ENCODE measurements at places on chromosomes 6 and 20.

DNA sequence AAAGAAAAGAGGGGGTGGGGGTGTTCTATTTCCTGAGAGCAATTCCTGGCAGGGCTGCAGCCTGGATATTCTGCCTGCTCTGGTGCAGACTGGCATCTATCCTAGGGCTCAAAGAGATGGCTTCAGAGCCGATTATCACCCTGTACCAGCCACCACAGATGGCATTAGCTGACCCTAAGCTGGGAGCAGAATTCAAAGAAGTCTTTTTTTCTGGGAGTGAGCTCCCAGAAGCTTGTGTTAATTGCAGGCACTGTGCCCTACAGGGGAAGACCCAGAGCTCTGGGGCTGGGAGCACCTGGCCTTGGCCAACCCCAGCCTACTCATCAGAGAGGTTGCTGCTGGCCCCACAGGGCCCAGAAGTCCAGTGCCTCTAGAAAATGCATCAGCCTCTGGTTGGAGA lies 85.9 kb downstream of the PXDC1 start:
- no peak for DNase-seq

- DNase-seq: peak; percentile 87
Measured at GRCh38 chr6:36678488-36679042, at the start of gene CDKN1A. CDKN1A (plus strand) TSS chr6:36678714; CDS start chr6:36684102, 5,388 bp downstream.

- DNase-seq: no peak
Measured at GRCh38 chr20:51001430-51002265, 21.3 kb downstream of the KCNG1 start.

- DNase-seq: no peak
Measured at GRCh38 chr6:140041056-140041455, 666.6 kb upstream of the CITED2 start.

DNA sequence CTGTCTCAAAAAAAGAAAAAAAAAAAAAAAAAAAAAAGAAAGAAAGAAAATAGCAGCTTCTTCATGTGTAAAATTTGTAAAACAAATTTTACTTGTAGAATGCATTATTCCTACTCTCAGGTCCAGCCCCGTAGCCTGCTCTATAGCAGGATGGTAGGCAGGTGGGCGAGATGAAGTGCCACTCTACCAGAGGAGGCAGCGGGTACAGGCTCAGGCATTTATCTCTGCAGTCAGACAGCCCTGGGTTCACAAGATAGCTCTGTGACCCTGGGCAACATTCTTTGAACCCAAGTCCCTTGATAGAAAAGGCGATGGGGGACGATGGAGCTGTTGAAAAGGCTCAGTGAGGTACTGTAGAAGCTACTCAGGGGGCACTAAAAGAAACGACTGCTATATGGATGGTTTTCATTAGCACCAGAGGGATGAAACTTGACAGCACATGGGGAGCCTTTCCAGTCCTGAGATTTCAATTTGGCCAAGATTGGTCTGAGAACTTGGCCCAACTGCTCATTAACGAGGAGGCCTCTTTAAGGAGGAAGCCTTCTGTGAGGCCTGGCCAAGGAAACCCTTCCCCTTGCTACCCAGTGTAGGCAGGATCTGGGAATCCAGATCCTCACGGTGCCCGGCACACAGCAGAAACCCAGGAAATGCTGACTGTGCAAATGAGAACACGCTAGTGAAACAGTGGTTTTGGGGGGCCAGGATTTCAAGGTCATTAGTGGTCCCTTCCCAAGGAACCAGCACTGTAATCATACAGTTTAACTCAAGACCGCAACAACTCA lies 63.1 kb downstream of the MYH7B start:
- no peak for DNase-seq

GRCh38 chr20:733861-734260 lies 34.4 kb downstream of the SLC52A3 start:
- no peak for DNase-seq

DNA sequence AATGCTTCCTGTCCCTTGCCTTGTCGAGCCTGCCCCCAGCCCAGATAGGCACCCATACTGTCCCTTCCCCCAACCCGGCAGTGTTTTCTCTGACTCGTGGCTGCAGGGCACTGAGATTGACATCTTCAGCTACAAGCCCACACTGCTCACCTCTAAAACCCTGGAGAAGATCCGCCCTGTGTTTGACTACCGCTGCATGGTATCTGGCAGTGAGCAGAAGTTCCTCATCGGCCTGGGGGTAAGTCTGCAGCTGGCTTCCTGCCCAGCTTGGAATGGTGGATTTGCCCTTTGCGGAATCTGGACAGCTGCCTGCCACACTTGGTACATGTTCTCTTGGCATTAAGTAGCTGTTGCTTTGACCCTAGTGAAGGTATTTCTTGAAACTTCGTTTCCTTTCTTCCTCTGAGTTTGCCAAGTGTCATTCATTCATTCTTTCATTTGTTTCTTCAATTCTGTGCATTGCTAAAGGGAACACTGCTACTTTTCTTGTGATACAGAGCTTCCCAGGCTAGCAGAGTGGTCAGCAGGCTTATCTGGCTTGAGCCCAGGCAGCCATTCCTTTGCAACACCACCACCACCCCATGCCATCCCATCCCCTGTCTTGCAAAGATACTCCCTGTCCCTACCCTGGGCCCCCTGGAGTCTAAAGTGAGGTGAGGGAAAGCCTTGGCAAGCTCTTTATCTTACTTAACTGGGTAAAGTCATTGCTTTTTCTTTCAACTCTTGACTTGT lies 26.2 kb downstream of the CCDC167 start:
- DNase-seq: no peak

- no peak for DNase-seq
Measured at GRCh38 chr6:53539561-53539960, 5.3 kb downstream of the GCLC start.

- DNase-seq: no peak
Measured at GRCh38 chr6:36141961-36142360, 11.6 kb downstream of the MAPK13 start.

- no peak for DNase-seq
Measured at GRCh38 chr20:58691773-58692578, 624 bp upstream of the NPEPL1 start.
